ENCODE measurements at places on chromosomes 3 and 15.
A peak's percentile ranks its signal among the peaks of the same experiment; 100 is the strongest.

GRCh38 chr15:68730976-68731897, 89.5 kb downstream of the ANP32A start:
- no peak for DNase-seq

DNA sequence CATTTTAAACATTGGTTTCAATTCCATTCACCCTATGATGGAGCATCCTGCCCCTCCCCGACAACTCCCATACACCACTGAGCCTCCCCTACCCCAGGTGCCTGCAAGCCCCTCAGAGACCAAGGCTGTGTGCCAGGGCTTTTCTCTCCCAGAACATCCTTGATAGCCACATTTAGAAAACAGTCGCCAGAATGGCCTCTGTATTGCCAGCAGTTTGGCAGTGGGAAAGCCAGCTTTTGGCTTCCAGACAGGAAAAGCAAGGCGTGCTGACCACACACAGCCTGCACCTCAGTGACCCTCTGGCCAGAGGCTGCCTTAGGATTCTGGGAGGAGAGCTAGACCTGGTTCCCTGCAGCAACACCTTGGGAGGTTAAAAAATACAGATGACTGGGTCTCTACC, 18.2 kb upstream of the HRH1 start:
- no peak for DNase-seq

- no peak for DNase-seq
Measured at GRCh38 chr3:29711255-29711771, 430.4 kb downstream of the RBMS3 start.

GRCh38 chr3:135887220-135887619, 78.3 kb upstream of the PPP2R3A start:
- DNase-seq = no peak

- no peak for DNase-seq
Measured at GRCh38 chr3:194381460-194381875, 11.9 kb upstream of the LRRC15 start.

- no peak for DNase-seq
Measured at GRCh38 chr3:89762405-89762804, 655.0 kb downstream of the EPHA3 start.

GRCh38 chr15:73569361-73569760, 63.8 kb downstream of the NPTN start:
- DNase-seq = peak; percentile 11

- no peak for DNase-seq
Measured at GRCh38 chr3:126911162-126912026, 71.5 kb upstream of the PLXNA1 start.

GRCh38 chr3:33173103-33173502, 45.5 kb downstream of the SUSD5 start:
- DNase-seq = no peak

DNA sequence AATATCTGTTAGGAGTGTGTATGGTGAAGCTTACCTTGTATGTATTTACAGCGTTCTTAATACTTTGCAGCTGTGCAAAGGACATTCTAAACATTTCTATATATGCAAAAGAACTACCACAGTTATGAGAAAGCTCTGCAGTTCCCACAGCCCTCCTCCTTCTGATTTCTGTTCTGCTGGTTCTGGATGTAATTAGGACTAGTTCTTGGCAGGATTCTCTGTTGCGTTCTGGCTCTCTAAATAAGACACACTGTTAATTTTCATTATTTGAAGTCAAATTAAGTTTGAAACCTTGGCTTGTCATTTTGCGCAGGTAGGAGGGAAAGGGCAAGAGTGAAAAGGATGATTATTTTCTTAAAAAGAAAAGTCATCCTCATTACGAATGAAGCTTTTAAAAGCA, 76.4 kb downstream of the FNDC3B start:
- no peak for DNase-seq

DNA sequence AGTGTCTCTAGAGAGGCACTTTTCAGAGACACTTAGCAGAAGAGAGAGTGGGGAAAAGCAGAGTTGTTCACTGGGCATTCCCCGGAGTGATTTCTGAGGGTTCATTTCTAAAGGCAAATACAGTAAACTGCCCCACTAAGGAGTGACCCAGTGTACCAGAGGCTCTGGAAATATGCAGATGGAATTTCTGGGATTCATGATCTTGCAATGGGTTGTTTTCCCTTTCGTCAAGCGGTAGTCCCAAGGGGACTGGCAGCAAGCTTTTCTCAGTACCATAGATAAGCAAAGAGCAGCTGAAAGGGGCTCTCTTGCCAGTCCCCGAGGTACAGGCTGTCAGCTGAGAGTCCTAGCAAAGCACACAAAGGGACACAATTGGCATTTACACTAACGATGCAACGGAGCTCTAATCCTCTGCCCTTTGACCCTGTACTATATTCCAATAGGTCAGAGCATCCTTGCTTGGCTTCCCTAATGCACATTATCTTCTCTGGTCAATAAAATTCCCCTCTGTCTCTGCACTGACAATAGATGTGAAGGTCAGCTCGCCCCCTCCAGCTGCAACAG, 155.6 kb downstream of the SEMA6D start:
- no peak for DNase-seq

- DNase-seq = no peak
Measured at GRCh38 chr3:96202181-96202580, 612.2 kb upstream of the EPHA6 start.

GRCh38 chr3:78139166-78139565, 1099.3 kb downstream of the ROBO2 start:
- no peak for DNase-seq

DNA sequence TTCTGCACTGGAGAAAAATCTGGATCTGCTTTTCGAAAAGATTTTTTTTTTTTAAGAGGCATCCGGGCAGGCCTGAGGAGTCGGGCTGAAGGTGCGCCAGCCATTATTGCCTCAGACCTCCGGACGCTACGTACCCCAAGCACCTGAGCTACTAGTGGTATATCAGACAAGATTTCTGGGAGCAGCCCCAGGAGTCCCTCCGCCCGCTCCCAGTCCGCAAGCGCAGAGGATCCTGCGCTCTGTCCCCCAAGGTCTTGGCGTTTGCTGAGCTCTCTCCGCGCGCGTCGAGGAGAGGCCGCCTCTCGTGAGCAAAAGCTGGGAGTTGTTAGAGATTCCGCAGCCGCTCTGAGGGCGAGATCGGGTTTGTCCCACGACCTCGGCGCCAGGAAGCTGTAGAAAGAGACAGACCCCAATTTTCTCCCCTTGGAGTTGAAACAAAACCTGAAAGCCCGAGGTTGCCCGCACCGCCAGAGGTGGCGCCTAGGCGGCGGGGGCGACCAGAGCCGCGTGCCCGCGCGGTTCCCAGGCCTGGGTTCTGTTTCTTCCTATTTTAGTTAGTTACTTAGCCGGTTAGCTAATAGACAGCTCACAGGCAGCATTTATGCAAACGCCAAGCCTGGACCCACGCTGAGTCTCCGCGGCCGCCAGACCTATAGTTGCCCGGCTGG, 72.5 kb upstream of the POLG start:
- DNase-seq = no peak

- no peak for DNase-seq
Measured at GRCh38 chr3:60579734-60580133, 671.5 kb downstream of the FHIT start.

GRCh38 chr3:98770261-98771039, 7.3 kb downstream of the ST3GAL6 start:
- no peak for DNase-seq

DNA sequence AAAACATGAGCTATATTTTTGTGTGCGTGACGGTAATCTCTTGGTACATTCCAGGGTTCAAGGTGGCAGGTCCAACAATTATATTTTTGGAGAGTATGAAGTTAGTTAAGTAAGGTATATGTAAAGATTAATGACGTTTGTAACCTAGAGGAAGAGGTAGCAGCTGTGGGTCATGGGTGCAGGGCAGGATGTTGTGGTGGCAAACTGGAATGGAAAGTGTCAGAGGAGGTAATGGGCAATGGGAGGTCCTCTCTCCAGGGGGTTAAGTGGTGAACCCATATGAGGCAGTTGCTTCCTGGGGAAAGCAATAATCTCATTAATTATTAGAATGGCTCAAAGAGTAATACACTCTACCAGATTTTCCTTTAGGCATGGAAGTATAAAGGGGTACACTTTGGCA, 1.0 kb upstream of the CD200R1L start:
- DNase-seq = no peak

DNA sequence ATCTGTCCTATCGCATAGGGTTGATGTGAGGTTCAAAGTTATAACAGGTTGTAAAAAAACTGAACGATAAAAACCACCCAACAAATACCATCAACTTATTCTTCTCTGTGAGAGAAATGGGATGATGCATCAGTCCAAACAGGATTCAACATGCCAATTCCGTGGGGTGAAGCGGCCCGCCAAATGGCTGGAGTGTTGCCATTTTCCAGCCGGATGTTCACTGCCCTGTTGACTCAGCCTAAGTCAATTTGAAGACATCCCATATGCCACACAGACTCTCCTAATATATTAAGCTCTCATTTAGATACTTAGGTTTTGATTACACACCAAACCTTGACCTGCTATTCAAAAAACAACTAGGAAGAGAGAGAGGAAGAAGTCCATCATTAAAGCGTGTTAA, 311.1 kb downstream of the VPS13C start:
- DNase-seq = no peak

- no peak for DNase-seq
Measured at GRCh38 chr15:68682330-68682729, 103.5 kb downstream of the CORO2B start.

DNA sequence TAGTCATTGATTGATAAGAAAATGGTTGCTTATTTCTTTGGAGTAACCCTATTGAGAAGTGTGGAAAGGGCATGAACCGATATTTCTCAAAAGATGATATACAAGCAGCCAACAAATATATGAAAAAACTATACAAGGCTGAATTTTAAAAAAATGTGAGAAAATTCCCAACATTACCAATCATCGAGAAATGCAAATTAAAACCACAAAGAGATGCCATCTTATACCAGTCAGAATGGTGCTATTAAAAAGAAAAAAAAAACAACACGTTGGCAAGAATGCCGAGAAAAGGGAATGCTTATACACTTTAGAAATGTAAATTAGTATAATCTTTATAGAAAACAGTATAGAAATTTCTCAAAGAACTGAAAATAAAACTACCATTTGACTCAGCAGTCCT, 77.7 kb upstream of the ROBO1 start:
- DNase-seq = no peak

DNA sequence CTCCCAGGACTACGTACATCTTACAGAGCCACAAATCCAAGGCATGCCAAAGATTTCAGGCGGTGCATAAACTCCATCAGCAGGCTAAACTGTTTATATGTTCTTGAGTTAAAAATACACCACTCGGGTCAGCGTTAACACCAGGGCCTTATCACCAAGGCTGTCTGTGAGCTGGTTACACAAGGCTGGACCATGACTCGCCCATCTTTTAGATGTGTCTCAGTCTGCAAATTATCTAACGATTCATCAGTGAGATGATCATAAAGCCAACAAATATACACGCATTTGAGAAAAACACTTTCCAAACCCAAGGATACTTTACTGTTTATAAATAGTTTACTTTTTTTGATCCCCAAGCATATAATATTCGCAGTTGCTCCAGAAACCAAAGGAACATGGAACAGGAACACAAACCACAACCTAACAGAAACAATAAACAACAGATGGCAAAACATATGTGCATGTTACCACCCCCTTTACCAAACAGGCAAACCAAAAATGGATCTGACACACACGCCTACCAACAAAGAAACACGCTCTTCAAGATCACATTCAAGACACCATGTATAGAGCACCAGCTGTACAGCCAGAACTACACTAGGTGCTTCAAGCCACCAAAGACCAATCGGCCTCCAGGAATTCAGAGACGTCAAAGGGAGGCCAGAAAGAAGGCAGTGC, 15.4 kb downstream of the LRIG1 start:
- peak; percentile 47 for DNase-seq

DNA sequence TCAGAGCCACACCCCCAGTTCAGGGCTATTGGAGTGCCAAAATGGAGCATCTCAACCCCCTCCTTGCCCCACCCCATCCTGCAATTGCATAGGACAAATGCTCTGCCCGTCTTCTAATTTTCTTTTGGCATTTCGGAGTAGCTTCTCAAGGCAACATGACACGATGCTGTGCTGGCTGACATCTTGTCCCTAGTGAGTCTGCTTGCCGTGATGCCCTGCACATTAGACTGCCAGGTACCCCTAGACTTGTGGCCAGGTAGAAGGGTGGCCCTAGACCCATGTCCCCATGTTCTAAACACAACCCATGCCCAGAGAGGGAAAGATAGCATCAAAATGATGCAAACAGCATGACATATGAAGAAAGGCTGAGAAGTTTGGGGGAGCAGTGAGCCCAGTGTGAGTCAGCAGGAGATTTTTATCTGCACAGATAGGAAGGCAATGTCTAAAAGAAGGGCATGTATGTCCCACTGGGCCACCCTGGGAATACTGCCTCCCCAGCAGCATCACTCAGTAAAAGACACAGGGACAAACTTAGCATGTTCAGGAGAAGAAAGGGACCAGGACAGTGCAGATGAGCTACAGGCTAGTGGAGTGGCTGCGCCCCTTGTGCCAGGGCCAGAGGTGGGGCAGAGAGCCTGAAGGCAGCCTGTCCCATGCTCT, 36.8 kb downstream of the CA12 start:
- no peak for DNase-seq

DNA sequence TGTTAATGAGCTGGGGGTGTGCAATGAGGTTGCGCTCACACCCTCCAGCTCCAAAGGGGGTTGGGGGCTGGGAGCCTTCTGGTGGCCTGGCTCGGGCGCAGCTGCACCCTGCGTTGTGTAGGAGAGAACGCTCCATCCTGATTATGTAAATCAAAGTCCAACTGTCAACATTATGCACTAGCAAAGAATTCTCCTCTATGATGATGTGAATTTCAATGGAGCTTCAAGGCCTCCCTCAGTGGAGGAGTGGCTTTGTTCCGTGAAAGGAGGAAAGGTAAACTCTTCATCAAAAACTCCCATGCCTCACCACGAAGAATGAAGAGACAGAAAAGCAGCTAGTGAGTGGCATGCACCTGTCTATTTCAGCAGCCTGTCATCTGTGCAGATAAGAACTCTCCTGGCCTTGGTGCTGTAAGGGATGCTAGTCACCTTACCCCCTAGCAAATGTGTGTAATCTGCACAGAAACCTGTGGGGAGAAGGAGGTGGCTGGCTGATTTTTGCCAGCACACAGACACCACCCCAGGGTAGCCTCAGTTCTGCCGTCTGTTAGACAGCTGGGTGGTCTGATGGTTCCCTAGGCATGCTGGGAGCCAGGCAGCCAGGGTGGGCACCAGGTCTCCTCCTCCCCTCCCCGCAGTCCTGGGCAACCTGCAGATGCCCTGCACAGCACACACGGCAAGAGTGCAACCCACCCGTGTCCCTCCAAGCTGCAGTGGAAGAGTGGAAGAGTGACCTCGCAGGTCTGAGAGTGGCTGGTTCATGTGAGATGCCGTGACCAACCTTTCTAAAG, 47.0 kb upstream of the TRPM1 start:
- DNase-seq = no peak

DNA sequence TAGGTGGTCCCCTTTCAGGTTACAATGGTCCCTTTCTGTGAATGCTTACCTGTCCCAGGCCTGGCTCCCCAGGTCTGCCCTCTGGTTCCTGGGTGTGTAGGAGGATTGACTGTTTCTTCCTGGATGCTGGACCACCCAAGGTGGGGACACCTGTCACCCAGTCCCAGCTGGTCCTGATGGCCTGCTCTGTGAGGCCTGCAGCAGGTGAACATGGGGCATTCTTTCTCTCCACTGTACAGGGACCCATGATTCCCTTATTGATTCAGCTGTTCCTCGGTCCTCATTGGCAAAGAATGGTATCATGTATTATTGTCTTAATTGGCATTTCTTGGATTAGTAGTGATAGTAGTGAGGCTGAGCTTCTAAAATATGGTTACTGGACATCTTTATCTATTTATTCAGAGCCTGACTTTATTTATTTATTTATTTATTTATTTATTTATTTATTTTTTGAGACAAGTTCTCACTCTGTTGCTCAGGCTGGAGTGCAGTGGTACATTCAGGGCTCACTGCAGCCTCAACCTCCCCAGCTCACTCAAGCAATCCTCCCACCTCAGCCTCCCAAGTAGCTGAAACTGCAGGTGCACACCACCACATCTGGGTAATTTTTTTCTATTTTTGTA, 8.8 kb upstream of the DNAJA4 start:
- DNase-seq = no peak
